8988T (cell line): ENCODE measurements at places on chromosomes 16 and 17.

GRCh38 chr16:15958703-15959348 lies 9.4 kb downstream of the ABCC1 start:
- no peak for DNase-seq

- DNase-seq = no peak
Measured at GRCh38 chr16:21218153-21218552, 6.8 kb upstream of the ZP2 start.

DNA sequence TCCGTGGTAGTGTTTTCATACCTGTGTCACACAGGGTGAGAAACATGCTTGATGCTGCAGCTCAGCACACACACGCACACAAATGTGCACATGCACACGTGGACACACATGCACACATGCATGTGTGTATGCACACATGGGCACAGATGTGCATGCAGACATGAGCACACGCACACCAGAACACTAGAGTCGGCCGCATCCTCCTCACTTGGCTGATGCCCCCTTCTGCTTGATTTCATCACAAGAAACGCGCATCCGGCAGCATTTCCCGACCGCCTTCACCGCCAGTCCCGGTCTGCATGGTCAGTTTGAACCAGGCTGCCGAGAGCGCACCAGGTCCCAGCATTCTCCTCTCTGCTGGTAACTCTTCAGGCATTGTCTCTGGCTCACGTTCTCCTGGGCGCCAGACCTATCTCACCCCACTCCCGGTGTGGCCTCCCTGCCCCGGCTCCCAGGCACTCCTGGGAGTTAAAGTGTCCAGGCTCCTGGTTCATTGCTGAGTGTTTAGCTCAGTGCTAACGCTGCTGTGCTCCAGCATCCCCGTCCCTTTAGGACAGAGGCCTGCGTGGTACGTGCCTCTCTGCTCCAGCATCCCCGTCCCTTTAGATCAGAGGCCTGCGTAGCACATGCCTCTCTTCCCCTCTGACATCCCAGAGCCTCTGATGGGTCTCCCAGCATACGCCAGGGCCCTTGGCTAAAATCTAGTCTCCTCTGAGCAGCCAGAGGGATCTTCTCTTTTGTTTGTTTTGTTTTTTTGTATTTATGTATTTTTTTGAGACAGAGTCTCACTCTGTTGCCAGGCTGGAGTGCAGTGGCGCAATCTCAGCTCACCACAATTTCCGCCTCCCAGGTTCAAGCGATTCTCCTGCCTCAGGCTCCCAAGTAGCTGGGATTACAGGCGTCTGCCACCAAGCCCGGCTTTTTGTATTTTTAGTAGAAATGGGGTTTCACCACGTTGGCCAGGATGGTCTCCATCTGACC lies 16.0 kb downstream of the BAIAP2 start:
- DNase-seq = no peak

GRCh38 chr16:47732523-47733111 lies 271.5 kb downstream of the PHKB start:
- peak; percentile 51 for DNase-seq

DNA sequence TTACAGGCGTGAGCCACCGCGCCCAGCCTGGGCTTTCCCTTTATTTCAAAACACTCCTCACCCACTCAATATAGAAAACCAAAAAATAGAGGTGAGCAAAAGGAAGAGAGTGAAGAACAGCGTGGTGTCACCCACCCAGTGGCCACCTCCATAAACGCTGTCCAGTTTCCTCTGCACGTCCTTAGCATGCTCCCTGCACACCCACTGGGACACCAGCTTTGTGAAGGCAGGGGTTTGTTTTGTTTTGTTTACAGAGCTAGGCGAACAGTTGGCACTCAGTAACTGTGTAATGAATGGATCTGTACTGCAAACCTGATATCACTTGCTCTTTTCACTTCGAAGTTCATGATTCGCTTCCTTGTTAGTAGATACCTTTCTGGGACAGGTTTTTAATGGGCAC lies 73.0 kb downstream of the PRKCB start:
- no peak for DNase-seq

- no peak for DNase-seq
Measured at GRCh38 chr17:59401274-59401673, 69.8 kb downstream of the YPEL2 start.

- peak; percentile 23 for DNase-seq
Measured at GRCh38 chr16:80369138-80369958, 171.4 kb upstream of the DYNLRB2 start.

- DNase-seq = no peak
Measured at GRCh38 chr17:30924341-30924740, 2.6 kb downstream of the ADAP2 start.

DNA sequence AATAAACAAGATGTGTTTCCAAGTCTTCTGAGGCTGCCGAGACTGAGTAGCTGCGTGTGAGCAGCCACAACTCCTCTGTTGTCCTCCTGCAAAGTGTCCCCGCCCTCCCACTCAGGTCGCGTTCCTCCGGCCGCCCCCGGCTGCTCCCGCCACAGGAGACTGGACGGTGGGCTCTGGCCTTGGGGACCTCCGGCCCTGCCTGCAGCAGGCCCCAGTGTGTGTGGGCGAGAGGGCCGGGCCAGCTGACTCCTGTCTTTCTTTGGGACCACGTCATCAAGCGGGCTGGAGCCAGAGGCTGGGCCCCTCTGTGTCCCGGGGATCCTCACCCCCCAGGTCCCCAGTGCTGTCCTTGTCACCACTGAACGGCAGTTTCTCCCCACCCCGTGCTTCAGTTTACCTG lies 175.3 kb downstream of the NPIPB11 start:
- no peak for DNase-seq

- DNase-seq = no peak
Measured at GRCh38 chr17:83125515-83126274, 46.3 kb downstream of the METRNL start.

- no peak for DNase-seq
Measured at GRCh38 chr17:46947216-46947615, 24.3 kb downstream of the GOSR2 start.

GRCh38 chr16:56639045-56639444 lies 579 bp downstream of the MT1A start:
- no peak for DNase-seq

DNA sequence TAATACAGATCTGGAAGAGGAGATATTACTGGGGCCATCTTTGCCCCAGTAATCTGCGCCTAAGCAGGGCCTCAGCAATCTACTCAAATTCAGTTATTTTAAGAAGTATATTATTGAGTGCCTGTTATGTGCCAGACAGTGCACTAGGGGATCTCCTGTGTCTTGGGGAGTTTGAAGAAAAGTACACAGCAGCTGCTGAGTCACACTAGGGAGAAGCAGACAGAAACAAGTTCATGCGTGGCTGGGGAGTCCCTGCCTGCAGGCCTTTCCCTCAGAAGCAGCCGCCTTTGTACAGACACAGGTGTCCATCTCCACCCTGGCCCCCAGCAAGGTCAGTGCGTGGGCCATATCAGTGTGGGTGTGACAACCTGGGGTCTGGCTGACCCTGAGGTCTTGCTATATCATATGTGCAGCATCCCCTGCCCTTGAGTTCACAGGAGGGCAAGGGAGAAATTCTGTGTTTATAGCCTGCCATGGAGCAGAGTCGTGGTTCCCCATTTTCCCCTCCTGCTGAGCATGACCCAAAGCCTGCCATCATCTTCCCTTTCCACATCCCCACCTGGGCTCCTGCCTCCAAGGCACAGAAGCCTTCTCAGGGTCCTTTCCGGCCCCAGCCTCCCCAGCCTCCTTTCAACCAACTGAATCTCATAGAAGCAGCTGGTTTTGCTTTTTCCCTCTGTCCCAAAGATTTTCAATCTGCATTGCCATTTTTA lies 229.9 kb upstream of the SDK2 start:
- DNase-seq = no peak

DNA sequence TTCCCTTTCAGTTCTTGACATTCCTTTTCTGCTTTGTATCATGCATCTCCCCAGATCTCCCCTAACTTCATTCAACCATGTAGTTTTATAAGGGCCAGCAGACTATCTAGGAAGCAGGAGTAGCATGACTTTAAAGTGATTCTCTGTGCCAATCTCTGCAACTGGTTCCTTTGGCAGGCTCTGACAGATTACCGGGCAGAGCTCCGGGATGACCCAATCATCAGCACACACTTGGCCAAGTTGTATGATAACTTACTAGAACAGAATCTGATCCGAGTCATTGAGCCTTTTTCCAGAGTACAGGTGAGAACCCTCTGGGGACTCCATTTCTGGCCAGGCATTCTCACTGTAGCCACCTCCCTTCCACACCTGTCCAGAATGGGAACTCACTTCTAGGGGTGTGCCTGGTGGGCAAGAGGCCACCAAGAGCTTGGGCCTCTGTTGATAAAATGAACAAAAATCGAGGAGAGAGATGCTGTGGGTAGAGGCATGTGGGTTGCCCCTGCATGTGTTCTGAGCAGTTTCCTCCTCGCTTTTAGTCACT lies 7.6 kb upstream of the CDK5R1 start:
- DNase-seq = no peak

GRCh38 chr17:17757956-17758845 lies 76.9 kb downstream of the RAI1 start:
- no peak for DNase-seq

DNA sequence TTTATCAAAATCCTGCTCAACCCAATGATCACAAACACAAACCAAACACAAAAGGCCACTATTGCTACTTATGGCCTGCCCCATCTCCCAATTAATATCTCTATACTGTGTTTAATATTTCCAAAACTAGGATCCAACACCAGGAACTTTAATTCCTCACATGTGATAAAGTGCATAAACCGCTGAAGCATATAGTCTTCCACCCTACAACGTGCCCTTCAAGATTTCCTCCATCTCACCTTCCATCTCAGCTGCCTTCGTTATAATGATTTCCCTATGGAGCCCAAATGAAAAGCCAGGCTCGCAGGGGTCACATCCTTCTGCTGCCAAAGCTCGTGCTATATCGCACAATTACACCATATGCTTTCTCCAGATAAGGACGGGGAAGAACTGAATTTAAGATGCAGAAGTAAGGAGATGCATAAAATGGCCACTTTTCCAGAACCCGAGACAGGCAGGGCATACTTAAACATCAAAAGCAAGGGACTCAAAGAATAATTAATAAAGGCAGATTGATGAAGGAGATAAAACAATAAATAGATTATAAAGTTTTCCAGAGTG lies 1.8 kb downstream of the MYH10 start:
- DNase-seq = no peak

DNA sequence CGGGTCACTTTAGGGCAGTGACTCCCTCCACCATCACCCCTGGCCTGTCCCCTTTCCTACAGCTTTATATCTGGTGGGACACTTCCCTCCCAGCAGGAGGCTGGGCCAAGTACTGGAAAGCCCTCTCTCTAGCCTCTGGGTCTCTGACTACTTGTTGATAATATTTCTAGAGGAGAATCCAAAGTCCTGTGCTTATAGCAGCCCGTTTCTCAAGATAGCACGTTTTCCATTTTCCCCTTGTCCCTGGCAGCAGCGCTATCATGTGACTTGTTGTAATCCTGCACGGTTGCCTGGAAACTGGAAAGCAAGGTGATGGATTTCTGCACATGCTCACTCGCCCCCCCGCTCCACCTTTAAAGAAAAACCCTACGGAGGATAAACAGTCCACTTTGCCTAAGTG lies 3.3 kb upstream of the AXIN2 start:
- DNase-seq = no peak

DNA sequence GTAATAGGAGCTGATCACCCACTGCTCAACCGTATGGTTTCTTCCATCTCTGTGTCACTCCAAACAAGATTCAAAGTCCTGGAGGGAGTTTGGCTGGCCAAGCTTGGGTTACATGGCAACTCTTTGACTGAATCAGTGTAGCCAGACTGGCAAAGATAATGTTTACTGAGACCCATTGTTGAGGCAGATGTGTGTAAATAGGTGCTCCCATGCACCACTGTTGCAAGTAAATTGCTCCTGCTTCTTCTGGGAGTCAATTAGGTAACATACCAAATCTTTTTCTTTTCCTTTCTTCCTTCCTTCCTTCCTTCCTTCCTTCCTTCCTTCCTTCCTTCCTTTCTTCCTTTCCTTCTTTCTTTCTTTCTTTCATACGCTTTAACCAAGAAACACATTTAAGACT lies 86.3 kb upstream of the DHX40 start:
- no peak for DNase-seq

DNA sequence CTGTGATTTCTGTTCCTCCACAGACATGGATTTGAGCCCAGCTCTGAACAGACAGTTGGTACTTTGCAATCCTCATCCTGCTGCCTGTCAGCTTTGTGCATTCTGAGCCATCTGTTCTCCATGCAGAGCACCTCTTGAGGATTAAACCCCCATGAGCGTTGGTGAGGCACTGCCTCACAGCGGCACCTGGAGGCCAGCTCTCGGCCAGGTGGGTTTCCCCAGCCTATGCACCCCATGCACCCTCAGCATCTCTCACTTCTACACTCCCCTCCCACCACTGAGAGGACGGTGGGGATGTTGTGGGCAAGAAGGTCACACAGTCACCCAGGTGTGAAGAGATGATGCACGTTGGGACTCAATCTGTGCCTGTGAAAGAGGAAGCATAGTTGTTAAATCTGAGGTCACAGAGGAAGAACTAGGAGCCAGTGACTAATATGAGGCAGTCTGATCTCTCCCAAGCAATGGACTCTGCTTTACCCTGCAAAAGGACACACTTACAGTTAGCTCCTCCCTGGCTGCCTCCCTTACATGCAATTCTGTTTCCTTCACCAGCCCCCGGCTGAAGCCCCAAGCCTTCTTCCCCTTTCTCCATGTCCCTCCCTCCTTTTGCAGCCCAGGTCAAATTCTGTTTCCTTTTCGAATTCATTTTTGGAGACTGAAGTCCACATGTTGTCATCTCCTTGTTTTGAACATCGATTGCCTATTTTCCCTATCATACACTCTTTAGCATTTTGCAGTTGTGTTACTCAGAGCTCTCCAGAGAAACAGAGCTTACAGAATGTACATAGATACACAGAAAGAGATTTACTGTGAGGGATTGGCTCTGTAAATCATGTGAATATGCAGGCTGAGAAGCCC lies 58.5 kb downstream of the HS3ST3B1 start:
- no peak for DNase-seq

- no peak for DNase-seq
Measured at GRCh38 chr16:21227866-21228265, 5.6 kb upstream of the ANKS4B start.

GRCh38 chr16:80563066-80563465 lies 22.3 kb downstream of the DYNLRB2 start:
- DNase-seq = no peak

- no peak for DNase-seq
Measured at GRCh38 chr16:4303973-4304372, 11.9 kb upstream of the GLIS2 start.

- no peak for DNase-seq
Measured at GRCh38 chr17:64406321-64407200, 15.9 kb upstream of the PECAM1 start.

DNA sequence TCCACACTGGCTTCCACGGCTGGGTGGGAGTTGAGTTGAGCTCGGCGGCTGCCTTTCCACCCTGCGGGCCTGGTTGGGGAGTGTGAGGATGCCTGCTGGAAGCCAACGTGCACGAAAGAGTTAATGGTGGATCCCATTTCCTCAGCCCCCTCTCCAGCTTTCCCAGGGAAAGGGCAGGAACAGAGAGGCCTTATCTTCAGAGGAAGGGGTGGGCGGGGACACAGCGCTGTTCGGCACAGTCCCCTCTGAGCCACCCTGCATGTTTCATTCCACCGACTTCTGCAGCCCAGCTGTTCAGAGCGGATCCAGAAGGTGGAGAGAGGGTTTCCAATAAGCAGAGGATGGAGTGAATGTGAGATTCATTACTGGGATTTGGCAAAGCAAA lies 295.3 kb downstream of the SEC14L1 start:
- DNase-seq = no peak
